Right cardiac atrium (tissue), 5 donors: ENCODE measurements at places on chromosomes 4 and X.
A peak's percentile ranks its signal among the peaks of the same experiment; 100 is the strongest.

DNA sequence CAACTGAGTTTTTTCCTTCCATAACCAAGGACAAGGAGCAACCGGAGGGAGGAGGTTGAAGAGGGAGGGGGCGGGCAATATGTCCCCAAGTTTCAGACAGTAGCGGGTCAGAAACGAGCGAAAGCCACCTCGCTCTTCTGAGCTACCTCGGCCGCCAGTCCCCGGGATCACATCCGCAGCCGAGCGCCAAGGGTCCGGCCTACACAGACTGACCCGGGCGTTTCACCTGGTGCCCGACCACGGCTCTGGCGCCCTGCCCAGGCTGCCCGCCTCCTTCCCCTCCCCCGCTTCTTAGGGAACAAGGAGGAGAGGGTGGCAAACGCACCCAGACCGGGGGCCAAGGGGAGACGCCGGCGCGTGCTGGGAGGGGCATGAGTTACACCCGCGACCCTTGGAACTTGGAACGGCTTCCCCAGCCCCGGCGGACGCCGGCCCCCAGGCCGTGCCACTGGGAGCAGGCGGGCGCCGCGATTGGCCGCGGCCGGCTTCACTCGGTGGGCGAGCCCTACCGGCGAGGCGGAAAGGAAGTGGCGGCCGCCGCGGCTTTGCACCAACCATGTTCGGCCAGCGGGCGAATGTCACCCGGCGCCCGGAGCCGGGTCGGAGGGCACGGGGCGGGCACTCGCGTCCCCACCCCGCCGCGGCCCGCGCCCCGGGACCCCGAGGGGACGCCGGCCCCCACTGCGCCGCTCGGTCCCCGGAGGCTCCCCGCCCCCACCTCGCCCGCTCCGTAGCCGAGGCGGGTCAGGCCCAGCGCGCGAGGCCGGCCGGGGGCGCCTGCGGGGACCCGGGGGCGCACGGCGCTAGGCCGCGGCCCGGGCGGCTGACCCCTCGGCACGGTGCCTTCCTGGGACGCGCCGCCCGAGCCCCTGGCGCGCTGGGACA lies 1.5 kb downstream of the IRF2 start:
- DNase-seq, result peak; percentile 90

DNA sequence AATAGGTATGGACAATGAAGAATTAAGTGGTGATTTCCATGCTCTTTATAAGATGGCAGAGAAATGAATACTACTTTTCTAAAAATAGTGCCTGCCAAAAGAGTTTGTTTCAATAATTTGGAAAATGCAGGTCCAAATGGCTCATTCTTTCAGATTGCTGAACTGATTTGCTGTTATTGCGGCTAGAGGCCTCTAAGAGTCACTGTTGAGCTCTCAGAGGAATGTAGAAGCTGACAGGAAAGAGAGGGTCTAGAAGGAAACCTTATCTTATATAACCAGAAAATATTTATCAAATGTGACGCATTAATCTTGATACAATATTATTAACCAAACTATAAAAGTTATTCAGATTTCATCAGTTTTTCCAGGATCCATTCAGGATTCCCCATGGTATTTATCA lies 65.7 kb upstream of the PAGE1 start:
- no peak for DNase-seq

GRCh38 chrX:3520458-3520857 lies 174.0 kb upstream of the MXRA5 start:
- no peak for DNase-seq

DNA sequence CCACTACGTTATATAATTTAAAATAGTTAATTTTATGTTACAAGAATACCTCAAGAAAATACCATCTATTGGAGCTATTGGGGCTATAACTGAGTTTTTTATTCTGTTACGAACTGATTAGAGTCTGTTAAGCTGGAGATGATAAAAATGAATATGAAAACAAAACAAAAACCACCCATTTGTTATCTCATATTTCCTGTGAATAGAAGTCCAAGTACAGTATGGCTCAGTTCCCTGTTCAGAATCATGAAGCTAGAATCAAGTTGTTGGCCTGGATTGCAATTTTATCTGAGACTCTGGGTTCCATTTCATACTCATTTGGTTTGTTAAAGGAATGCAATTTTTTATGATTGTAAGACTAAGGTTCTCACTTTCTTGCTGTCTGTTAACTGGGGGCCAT lies 319.1 kb upstream of the PCDH18 start:
- DNase-seq, result no peak

DNA sequence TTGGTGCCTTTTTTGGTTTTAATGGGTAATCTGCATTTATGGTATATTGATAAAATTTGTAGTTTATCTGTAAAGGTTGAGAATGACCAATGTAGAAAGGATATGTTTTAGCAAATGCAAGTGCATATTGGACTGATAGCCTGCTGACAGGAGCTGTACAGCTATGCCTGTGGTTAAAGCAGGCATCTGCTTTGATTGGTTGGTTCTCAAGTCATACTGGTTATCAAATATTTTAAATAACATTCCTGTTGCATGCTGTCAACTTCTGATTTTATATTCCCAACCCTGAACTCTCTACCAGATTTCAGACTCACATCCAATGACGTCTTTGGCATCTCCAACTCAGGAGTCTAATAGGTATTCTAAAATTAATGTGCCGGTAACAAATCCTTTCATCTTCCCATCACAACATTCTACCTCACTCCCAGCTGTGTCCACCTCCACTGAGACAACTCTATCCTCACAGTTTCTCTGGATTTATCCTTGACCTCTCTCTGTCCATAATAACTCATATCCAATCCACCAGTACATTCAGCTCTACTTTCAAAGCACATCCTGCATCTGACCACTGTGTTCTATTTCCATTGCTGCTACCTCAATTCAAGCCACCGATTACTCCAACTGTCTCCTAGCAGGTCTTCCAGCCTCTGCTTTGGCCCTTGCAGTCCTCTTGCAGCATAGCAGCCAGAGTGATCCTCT lies 125.7 kb downstream of the CAMK2D start:
- no peak for DNase-seq

DNA sequence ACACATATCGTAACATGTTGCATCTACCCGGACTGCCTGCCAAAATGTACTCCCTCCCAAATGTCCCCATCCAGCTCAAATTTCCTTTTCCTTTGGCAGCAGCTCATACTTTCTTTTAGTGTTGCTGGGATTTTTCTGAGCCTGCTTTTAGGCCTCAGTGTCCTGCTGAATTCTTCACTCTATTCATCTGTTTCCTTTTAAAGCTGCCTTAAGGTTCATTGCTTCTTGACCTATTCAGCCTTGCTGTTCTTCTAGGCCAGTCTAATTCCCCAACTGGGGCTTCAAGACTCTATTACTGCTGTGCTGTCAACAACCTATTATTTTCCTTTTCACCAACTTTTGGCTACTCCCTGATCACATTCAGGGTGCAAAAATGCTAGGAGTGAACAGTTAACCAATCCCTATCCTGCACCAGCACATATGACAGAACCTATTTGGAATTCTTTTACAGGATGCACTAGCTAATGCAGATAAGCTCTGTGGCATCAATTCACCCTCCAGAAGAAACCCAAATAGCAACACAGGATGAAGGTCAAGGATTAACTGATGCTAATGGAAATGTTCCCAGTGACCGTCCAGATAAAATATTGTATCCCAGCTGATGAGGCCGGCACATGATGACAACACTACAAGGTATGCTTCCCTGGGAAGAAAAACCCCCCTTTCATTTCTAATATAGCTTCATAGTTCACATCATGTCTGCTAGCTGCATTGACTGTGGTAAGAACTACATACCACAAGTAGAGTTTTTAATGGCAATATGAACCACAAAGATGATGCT lies 114.7 kb upstream of the TTC29 start:
- no peak for DNase-seq

DNA sequence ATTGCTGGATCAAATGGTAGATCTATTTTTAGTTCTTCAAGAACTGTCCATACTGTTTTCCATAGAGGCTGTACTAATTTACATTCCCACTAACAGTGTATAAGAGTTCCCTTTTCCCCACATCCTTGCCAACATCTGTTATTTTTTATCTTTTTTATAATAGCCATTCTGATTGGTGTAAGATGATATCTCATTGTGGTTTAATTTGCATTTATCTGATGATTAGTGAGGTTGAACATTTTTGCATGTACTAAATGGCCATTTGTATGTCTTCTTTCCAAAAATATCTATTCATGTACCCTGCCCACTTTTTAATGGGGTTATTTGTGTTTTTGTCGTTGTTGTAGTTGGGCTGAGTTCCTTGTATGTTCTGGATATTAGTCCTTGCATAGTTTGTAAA lies 35.4 kb upstream of the PRKG2 start:
- DNase-seq, result no peak

DNA sequence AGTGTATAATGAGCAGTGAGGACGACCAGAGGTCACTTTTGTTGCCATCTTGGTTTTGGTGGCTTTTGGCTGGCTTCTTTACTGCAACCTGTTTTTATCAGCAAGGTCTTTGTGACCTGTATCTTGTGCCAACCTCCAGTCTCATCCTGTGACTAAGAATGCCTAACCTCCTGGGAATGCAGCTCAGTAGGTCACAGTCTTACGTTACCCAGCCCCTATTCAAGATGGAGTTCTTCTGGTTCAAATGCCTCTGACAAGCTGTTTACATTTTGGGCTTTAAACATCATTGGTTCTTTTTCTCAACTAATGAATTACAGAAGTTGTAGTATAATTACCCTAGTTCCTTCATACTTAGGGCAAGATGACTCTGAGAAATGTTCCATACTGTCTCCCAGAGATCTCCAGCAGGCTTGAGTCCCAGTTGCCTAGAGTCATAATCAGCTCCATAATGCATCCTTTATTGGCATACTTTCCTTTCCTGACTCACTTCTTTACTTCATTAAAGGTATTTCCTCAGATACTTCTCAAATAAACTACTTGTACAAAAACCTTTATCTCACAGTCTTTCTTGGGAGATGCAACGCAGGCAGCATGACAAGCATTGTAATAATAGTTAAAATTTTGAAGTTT lies 136.5 kb downstream of the KDM6A start:
- no peak for DNase-seq

GRCh38 chrX:150696866-150697265 lies 3.7 kb downstream of the MTMR1 start:
- no peak for DNase-seq

DNA sequence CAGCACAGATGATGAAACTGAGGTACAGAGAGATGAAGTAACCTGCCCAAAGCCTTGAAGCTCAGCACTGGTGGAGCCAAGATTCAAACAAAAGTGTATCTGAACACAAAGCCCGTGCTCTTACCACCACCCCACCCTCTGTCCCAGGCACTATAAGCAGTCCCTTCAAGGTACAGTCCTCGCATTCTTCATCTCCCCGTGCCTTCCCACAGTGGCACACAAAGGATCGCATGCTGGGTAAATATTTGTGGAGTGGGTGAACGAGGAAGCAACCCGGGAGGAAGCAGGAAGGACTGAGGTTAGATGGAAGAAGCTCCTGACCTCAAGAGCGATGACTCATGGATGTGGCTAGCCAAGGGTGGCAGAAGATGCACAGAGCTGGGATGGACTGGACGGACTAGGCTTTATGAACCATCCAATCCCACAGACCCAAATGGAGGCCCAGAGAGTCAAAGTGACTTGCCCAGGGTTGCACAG lies 18.4 kb downstream of the IQSEC2 start:
- no peak for DNase-seq

- no peak for DNase-seq
These were observed 45.1 kb downstream of the SPATA4 start for GRCh38 chr4:176150356-176150682.

GRCh38 chrX:46683048-46683447 lies 75.9 kb downstream of the SLC9A7 start:
- no peak for DNase-seq
